ENCODE measurements at places on chromosomes 11 and 22.

DNA sequence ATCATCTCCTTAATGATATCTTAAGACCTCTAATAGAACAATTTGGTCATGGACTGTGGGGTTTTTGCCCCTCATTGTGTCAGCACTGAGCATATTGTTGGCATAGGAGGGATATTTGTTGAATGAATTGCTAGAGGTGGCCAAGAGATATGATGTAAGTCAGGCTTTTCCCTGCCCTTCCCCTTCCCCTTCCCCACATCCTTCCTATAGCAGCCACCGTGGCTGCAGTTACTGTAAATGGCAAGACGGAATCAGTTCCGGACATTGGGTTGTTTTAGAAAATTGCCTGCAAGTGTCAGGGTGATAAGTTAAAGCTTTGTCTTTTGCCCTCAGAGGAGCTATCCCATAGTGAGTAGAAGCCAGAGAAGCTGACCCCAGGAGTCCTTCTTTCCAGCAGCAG lies 23.0 kb downstream of the LIMK2 start:
- DNase-seq = no peak

DNA sequence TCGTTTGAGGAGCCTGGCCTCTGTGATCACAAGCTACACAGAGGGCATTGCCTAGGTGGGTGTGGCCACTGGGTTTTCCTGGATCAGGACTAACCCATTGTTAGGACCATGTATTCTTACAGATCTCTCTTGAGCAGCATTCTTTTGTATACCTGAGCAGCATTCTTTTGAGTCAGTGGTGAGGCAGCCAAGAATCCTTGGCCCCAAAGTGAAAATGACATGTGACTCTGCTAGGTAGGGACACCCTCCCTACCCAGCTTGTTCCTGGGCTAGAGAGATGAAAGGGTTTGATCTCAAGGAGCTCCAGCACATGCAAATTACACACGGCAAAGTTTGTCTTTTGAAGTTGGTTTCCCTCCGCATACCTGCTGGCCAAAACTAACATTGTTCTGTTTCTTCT lies 55.0 kb upstream of the HORMAD2 start:
- no peak for DNase-seq

- no peak for DNase-seq
These were observed 365.5 kb downstream of the MN1 start for GRCh38 chr22:27435844-27436576.

DNA sequence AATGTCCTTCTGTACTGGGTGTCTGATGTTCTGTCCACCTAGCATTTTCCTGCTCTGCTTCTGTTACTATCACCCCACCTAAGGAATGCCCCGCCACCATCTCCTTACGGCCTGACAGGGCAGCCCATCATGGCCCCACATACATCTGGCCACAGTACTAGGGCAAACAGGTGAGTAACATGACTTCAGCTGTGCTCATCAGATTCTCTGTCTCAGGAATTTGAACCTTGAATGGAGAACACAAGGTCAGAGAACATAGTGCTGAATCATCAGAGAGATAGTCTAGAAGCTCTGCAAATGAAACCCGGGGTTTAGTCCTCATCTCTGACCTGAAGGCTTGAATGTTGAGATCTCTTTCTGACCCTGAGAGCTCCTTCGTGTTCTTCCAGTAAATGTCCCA lies 32.4 kb downstream of the ZC3H12C start:
- no peak for DNase-seq

DNA sequence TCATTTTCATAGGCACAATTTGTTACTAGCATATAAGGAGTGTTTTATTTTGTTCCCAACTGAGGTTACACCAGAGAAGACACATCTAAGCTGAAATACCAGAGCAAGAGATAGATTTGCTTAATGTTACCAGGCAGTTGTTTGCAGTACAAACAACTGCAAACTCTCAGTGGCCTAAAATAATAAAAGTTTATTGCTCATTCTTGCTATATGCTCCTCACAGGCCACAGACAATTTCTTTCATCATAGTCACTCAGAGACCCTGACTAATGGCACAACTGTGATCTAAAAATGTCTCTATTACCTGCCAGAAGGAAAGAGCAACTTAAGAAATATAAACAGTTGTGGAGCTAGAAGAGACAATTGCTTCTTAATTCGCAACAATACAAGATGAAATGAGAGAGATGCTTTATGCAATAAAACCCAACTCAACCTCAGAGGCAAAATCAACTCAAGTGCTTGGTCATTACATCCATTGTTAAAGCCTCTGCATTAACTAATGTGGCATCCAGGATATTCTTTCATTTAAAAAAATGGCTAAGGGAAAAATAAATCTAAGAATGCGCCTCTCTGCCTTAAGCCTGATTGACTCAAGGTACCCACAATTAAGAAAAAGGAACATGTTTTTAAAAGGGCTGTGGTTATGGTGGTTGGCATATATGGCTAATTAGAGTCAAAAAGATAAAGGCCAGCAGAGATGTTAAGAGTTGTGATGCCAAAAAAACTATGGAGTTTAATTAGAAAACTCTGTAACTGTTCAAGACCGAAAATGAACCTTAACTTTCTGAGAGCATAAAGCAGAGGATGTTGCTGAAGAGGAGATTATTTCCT lies 103.7 kb downstream of the CD44 start:
- no peak for DNase-seq

GRCh38 chr11:116500026-116500946 lies 272.5 kb downstream of the BUD13 start:
- DNase-seq = no peak

GRCh38 chr11:6568191-6568918 lies 35.1 kb downstream of the RRP8 start:
- DNase-seq = no peak

DNA sequence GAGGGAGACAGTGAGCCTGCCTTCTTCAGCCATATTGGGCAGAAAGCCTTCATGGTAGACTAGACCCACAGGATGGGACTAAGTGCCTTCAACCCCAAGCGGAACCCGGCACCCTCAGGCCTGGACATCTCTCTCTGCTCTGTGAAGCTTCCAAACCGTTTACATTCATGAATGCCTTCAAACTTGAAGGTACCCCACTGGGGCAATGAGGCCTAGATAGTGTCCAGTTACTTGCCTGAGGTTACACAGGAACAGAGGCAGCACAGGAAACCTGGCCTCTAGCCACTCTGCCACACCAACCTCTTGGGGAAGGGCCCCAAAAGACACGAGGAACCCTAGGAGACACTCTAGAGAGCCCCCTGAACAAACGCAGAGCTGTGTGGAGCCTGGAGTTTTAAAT lies 14.5 kb upstream of the CYP2R1 start:
- no peak for DNase-seq

DNA sequence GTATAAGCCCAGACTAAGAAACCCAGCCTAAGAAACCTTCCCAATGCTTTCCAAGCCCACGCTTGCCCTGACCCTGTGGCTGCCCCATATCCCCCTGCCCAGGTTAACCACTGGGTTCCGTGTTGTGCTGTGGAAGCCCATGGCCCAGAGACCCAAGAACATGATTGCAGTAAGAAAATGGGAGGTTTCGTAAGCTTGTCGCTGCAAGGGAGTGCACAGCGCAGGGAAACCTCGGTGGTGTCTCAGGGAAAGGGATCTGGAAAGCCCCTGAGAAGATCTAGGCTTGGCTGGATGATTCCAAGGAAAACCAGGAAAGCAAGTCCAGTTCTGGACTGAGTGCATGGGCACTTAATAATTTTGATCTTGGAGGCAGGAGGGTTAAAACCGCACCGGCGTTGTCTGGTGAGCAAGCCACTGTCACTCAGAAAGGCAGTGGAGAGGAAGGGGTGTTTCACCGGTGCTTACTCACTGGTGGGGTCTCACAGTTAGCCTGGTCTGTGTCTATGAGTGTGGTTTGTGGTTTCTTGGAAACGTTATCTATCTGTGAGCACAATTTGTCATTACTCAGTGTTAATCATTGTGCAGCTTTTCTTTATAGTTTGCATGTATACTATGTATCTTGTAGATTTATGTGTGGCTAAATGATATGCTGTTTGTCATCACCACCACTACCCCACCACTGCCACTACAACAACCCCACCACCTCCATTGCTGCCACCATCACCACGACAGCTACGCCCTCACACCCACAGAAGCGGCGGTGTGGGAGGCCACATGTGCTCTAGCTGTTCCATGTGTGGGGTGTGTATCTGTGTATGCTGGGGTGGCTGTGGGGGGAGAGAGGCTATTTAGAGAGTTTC lies 53.3 kb upstream of the PRDM11 start:
- DNase-seq = peak; percentile 72

DNA sequence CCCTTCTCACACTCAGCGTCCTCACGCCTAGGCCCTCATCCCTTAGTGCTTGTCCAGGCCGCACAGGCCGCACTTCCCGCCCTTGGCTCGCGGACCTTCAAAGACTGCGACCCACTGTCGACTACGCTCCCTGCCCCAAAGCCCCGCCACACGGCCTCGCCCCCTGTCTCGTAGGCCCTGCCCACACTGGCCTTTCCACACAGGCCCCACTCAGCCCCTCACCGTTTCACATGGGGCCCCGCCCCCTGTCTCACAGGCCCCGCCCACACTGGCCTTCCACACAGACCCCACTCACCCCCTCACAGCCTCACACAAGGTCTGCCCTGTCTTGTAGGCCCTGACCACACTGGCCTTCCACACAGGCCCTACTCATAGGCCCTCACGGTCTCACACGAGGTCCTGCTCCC lies 11.0 kb downstream of the NRXN2 start:
- DNase-seq = no peak

DNA sequence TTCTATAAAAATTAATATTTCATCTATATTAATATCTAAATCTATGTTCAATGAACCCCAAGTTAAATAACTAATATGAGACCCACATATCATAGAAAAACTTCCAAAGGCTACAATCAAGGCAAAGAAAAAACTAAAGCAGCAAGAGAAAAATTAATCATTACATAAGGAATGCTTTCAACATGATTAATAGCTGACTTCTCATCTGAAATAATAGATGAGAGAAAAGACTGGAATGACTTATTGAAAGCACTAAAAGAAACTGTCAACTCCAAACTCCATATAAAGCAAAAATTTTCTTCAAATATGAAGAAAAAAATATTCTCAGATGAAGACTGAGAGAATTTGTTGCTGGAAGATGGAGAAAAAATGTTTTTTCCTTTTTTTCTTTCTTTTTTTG lies 13.0 kb downstream of the TRIM5 start:
- DNase-seq = no peak

DNA sequence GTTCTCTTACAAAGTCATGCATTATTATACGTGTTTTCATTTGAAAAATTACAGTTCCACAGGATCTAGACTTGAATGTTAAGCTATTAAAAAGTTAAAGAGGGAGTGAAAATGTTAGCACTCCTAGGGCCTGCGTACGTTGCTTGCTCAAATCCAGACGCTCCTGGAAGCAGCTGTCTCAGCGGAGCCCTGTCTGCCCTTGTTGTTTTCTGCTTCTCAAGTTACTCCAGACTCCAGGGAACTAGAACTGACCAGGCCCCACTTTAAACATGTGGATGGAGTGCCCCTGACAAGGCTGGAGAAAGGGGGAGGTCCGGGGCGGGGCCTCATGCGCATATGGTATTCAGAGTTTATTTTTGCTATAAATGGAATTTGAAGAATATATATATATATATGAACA lies 9.6 kb downstream of the PARVB start:
- no peak for DNase-seq

GRCh38 chr22:27612115-27612514 lies 189.4 kb downstream of the MN1 start:
- DNase-seq = no peak

GRCh38 chr11:43738600-43739409 lies 58.3 kb downstream of the HSD17B12 start:
- DNase-seq = no peak

DNA sequence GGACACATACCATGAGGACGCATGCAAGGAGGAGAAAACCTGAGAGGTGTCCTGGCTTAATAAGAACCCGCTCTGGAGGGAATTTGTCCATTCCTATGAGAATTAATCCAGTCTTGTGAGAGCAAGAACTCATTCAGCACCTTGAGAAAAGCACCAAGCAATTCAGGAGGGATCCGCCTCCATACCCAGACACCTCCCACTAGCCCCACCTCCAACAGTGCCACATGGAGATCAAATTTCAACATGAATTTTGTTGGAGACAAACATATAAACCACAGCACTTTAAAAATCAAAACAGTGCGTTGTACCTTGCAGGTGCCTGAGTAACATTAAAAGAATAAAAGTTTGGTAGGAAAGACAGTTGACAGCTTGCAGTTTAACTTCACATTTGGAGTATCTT lies 11.4 kb downstream of the UBE4A start:
- no peak for DNase-seq

GRCh38 chr11:35992548-35992947 lies 48.7 kb downstream of the LDLRAD3 start:
- DNase-seq = no peak

GRCh38 chr11:111736621-111737443 lies 29.4 kb downstream of the PPP2R1B start:
- DNase-seq = no peak

- DNase-seq = no peak
These were observed 19.4 kb downstream of the HTR3A start for GRCh38 chr11:113994077-113994954.

DNA sequence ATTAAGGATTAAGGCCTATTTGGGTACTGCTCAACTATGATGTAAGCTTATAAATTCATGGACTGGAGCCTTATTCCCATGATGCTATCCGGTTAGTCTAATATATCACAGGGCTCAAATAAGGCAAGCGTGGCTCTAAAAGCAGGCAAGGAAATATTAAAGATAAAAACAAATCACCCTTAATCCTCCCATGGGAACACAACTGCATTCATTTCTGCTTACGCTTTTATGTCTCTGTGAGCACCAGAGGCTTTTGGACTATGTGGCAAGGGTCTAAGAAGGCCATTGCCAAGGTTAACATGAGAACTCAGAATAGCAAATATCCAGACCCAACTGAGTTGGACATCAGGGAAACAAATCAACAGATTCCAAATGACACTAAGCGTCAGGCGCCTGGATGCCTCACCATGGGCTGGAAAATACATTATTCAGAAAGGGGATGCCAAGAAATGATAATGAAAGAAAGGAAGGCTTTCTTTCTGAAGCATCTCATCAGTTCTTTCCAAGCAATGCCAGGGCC lies 138.1 kb downstream of the SLC1A2 start:
- DNase-seq = no peak

DNA sequence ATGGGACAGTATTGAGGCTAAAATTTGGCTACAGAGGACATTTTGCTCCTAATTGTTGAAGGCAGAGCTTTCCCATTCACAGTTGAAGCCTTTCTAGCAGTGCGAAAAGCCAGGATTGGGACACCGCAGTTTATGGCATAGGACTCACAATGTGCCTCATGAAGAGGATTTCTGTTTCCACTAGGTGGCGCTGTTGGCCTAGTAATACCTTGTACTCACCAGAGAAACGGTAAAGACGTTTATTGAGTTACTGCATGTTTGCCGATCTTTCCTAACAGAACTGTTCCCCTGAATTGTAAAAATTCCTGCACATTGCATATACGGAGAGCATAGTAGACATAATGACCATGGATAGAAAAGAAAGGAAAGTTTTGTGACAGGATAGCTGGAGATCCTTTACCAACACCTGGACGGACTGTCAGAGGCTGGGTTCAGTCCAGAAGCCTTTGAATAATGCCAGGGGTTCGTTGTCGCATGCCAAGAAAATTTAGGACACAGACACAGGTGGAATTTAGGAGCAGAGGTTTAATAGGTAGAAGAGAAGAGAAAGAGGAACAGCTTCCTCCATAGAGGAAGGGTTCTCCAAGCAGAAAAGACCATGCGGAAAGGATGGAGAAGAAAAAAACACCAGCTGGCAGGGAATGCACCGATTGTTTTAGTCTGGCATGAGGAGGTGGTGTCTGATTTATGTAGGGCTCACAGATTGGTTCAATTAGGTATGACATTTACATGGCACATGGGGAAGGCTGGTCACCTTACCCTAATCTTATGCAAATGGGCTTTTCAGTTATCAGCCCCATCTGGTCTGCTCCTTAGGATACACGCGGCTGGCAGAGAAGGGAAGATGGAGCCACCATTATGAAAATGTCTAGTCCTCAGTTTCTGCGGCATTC lies 10.8 kb upstream of the OR51D1 start:
- DNase-seq = peak; percentile 49

Measured in NK-92 treated with Interleukin-12 subunit alpha and Interleukin-12 subunit beta, amount 100 ng/mL, for 24 hours (cell line).